ENCODE measurements at places on chromosomes 7 and 10. TPM values are rescaled to one million over a fixed set of nuclear protein-coding genes. Genes with fewer than 3 reads are reported as not detected.
A peak's percentile ranks its signal among the peaks of the same experiment; 100 is the strongest.

- no peak overlapping the region for H3K4me3 ChIP-seq
- H3K27ac ChIP-seq = no peak overlapping the region
- DNase-seq = no peak
Measured at GRCh38 chr10:33594475-33594874, 260.0 kb upstream of the NRP1 start.

GRCh38 chr7:21941611-21942141 is 4.0 kb downstream of the CDCA7L start:
- no peaks in the 10 kb centered on the region for H3K4me1 ChIP-seq
- no peak for DNase-seq
- H3K27ac ChIP-seq = no peak overlapping the region
- H3K4me3 ChIP-seq = no peak overlapping the region
- no peaks in the 10 kb centered on the region for H3K27me3 ChIP-seq

- no peak overlapping the region for H3K27ac ChIP-seq
- H3K27me3 ChIP-seq = no peaks in the 10 kb centered on the region
- no peaks in the 10 kb centered on the region for H3K36me3 ChIP-seq
- no peak overlapping the region for H3K4me3 ChIP-seq
Measured at GRCh38 chr7:76383089-76383944, 24.5 kb upstream of the YWHAG start.

DNA sequence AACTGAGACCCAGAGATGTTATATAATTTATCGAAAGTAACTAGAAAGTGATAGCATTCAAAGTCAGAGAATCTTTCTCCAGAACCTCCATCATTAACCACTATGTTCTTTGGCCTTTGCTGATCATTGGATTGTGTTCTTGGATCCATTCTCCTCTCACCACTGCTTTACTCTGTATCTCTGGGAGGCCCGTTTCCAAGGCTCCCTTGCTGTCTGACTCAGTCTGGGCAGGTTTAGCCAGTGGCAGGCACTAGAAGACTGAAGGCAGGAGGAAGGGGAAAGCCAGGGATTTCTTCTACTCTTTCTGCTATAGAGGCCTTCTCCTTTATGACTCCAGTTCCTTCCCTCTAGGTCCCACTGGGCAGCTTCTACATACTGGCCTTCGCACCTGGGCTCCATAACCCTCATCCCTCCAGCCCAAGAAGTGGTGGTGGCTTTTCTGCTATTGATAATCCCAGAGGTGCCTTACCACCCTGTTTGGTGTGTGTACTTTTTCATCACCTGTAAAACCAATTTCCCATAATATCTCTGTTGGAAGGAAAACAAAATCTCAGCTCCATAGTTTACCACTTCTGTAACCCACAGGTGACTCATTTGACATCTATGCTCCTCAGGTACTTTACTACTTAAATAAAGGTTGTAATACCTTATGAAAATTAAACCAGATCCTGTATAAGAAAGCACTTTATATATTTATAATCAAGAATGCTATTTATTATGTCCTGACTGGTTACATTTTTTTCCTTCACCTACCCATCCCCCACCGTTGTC is 36.0 kb downstream of the BCAP29 start:
- no peak overlapping the region for H3K4me3 ChIP-seq
- H3K4me1 ChIP-seq = no peaks in the 10 kb centered on the region
- H3K27me3 ChIP-seq = no peaks in the 10 kb centered on the region
- no peaks in the 10 kb centered on the region for H3K36me3 ChIP-seq
- no peak for DNase-seq

- H3K27ac ChIP-seq = no peak overlapping the region
- H3K27me3 ChIP-seq = no peaks in the 10 kb centered on the region
- peaks cover 27% of the 10 kb centered on the region for H3K4me1 ChIP-seq
- peak overlapping the region; percentile 82 for H3K4me3 ChIP-seq
- no peaks in the 10 kb centered on the region for H3K36me3 ChIP-seq
- no peak for DNase-seq
Measured at GRCh38 chr10:22322641-22323160, 1.8 kb downstream of the BMI1 start.

DNA sequence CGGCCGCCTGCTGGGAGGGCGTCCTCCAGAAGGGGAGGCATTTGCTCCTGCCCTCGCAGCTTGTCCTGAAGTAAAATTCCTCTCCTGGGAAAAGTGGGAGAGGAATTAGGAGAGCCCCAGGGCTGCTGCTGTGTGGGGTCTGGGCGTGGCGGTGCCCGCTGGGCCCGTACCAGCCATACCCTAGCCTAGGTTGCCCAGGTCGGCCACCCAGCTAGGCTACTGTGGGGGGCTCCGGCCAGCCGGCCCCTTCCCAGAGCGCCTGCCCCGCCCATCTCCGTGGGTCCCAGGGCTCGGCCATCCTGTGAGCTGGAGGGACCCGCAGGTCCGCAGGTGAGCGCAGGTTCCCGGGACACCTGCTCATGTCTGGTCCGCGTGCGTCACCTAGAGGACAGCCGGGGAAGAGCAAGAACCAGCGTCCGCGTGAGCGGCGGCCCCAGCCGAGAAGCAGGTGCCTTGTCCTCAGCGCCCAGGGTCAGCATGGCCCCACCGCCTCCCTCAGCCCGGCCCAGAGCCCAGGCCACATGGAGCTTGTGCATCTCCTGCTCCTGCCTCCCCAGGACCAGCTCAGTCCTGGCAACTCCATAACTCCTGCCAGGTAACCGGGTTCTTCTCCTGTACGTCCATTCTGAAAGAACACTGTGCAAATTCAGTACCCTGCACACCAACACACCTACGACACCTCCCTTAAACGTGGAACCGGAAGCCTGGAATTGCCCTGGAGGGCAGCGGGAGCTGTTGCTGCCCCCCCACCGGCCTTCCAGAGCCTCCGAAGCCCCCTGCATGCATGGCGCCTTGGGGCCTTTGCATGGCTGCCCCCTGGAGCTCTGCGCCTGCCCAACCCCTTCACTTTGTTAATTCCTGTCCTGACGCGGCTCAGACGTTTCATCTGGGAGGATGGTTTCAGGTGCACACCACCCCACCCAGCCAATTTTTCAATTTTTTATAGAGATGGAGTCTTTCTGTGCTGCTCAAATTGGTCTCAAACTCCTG is 22.8 kb upstream of the FOXL3 start:
- DNase-seq = peak; percentile 9
- H3K27me3 ChIP-seq = peaks cover 4% of the 10 kb centered on the region
- H3K4me1 ChIP-seq = no peaks in the 10 kb centered on the region
- no peak overlapping the region for H3K4me3 ChIP-seq

DNA sequence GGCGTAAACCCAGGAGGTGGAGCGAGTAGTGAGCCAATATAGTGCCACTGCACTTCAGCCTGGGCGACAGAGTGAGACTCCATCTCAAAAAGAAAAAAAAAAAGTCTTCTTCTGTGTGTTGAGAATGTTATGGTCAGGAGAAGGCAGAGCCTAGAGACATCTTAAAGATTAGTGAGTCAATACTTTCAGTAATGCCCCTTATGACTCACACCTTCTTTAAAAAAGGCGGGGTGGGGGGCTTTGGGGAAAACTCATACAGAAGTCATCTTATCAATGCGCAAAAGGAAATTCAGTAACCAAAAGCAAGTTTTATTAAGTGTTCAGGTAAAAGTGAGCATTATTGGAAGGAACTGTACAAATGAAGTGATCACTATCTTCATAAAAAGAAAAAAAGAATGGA is 1369.8 kb upstream of the LRRTM3 start:
- H3K4me3 ChIP-seq = no peak overlapping the region
- no peaks in the 10 kb centered on the region for H3K27me3 ChIP-seq
- H3K4me1 ChIP-seq = no peaks in the 10 kb centered on the region
- no peak overlapping the region for H3K27ac ChIP-seq
- no peak for DNase-seq

DNA sequence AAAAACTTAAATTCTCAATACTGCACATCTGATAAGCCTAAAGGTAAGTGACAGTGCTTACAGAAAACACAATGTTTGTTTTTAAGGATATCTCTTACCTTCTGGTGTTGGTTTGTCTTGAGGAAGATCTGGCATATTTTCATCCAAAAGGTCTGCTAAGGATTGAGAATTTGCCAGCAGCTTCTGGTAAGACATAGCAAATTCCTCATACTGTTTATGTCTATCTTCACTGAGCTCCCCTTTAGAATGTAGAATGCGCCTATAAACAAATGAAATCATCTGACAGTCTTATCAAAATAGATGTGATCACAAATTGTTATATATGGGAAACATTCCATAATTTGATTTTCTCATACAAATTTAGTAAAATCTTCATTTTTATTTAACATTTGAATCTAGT is 28.7 kb downstream of the UPF2 start:
- H3K4me3 ChIP-seq = no peak overlapping the region
- H3K27ac ChIP-seq = no peak overlapping the region
- no peak for DNase-seq
- peaks cover 1% of the 10 kb centered on the region for H3K4me1 ChIP-seq
- peaks cover 48% of the 10 kb centered on the region for H3K36me3 ChIP-seq

Gene VWC2
- under 0.01 TPM for total RNA-seq

Gene CTTNBP2
- 15.5 TPM for total RNA-seq

Gene CRPPA
- 4.4 TPM for total RNA-seq

Gene MSS51
- 2.7 TPM for total RNA-seq
